Hindlimb muscle (tissue), 1 donor: ENCODE measurements at places on chromosomes 5 and 9. TPM values are rescaled to one million over a fixed set of nuclear protein-coding genes. Genes with fewer than 3 reads are reported as not detected.

DNA sequence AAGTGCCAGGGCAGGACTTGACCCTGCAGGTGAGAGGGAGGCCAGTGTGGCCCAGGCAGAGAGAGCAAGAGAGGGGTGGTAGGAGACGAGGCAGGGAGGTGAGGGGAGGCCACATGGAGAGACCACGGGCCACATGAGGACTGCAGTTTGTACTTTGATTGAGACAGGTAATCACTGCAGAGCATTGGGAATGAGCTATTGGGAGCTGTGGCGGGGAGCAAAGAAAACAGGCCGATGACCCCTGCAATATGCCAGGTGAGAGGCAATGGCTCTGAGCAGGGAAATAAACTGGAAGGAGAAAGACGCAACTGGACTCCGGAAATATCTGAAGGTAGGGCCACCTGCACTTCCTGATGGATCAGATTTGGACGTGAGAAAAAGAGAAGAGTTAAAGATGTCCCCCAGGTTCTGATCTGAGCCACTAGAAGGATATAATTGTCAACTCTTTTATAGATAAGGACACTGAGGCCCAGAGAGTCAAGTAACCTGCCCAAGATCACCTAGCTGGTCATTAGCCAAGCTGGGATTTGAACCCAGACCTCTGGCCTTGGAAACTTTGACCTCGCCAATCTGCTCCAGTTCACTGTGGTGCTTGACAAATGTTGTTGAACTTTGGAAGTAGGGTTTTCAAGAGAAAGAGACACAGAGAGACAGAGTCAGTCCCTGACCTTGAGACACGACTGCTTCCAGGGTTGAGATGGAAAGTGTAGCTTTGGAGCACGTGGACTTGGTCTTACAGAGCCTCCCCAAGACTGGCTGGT is 42.3 kb downstream of the DUSP1 start:
- no peak for DNase-seq

DNA sequence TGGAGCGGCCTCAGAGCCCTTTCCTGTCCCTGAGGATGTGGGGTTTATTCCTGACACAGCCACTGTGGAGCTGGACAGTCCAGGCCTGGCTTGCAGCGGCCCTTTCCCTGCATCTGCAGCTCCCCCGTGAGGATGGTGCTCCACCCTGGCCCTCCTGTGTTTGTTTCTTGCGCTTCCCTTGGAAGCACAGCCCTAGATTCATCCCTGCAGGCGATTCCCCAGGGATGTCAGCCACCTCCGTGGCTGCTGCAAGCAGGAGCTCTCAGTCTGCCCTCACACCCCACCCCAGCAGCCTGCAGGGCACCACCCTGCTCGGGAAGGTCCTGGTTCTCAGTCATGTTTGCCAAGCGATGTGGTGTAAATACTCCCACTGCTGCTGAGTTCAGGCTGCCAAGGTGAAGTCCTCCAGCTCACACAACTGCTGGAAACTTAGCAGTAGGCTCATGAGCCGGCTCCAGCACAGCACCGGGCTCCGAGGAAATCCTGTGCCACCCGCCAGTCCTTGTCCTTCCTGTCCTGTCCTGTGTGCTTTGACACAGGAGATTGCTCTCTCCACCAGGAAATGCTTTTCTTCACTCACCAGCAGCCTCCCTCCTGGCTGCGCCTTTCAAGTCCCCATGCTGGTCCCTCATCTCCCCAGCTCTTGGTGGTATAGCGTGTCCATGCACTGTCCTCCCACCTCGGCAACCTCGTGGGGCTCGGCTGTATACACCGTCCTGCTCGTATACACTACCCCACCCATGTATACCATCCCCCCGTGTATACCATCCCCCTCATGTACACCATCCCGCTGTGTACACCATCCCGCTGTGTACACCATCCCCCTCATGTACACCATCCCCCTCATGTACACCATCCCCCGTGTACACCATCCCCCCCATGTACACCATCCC is 16.2 kb downstream of the ROPN1L start:
- no peak for DNase-seq

- peak; percentile 58 for DNase-seq
These were observed at the start of gene GRK6 for GRCh38 chr5:177426566-177427210. Gene GRK6 (plus strand): TSS chr5:177426676. CDS start chr5:177426846, 170 bp downstream.

- no peak for DNase-seq
These were observed 113.8 kb upstream of the TAF11L2 start for GRCh38 chr5:17384181-17384580.

GRCh38 chr9:34568774-34569173 is 20.8 kb downstream of the CNTFR start:
- DNase-seq = no peak

- no peak for DNase-seq
These were observed 33.6 kb upstream of the NSMF start for GRCh38 chr9:137492464-137493363.

DNA sequence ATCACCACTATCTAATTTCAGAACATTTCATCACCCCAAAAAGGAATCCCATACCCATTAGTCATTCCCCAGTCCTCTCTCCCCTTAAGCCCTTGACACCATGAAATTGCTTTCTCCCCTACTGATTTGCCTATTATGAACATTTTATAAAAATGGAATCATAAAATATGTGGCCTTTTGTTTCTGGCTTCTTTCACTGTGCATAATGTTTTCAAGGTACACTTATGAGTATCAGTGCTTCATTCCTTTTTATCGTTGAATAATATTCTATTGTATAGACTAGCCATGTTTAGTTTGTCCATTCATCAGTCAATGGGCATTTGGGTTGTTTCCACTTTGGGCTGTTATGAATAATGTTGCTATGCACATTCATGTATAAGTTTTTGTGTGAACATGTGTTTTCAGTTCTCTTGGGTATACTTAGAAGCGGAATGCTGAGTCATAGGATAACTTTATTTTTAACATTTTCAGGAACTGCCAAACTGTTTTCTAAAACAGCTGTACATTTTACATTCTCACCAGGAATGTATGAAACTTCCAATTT is 40.4 kb upstream of the FGF1 start:
- DNase-seq = peak; percentile 62

DNA sequence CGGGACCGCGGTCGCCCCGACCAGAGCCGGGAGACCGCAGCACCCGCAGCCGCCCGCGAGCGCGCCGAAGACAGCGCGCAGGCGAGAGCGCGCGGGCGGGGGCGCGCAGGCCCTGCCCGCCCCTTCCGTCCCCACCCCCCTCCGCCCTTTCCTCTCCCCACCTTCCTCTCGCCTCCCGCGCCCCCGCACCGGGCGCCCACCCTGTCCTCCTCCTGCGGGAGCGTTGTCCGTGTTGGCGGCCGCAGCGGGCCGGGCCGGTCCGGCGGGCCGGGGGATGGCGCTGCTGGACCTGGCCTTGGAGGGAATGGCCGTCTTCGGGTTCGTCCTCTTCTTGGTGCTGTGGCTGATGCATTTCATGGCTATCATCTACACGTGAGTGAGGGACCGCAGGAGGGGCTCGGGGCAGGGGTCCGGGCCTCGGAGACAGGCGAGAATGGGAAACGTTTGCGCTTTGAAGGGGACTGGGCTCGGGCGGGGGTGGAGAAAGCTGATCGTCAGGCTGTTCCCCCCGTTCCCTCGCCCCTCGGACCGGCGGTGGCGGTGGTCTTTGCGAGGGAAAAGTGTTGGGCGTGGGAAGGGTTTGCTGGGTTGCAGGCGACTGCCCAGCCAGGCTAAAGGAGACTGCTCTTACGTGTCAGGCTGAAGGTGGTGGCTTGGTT is 457 bp downstream of the UGCG start:
- DNase-seq = peak; percentile 86

- DNase-seq = no peak
These were observed 403.7 kb upstream of the DAP start for GRCh38 chr5:11164531-11165294.

GRCh38 chr5:123718238-123718637 is 206.3 kb downstream of the CSNK1G3 start:
- no peak for DNase-seq

GRCh38 chr9:104927912-104928740 is at the start of gene ABCA1:
Gene ABCA1 (minus strand): TSS chr9:104928155. CDS start chr9:104903679, 24,476 bp downstream.
- peak; percentile 91 for DNase-seq

GRCh38 chr9:134570711-134571325 is 70.8 kb upstream of the COL5A1 start:
- DNase-seq = no peak

- DNase-seq = no peak
These were observed 649.4 kb downstream of the IRX1 start for GRCh38 chr5:4245076-4245475.

- peak; percentile 83 for DNase-seq
These were observed 614.1 kb downstream of the EBF1 start for GRCh38 chr5:158485604-158486081.

The TCOF1 gene
- 23.5 TPM for polyA plus RNA-seq

The SPATA6L gene
- polyA plus RNA-seq = 0.53 TPM

The TMEM252 gene
- 1.8 TPM for polyA plus RNA-seq

The F12 gene
- polyA plus RNA-seq = 0.41 TPM

The HDAC3 gene
- 48.3 TPM for polyA plus RNA-seq

The C9orf50 gene
- polyA plus RNA-seq = 0.26 TPM
